ENCODE measurements at places on chromosomes 3 and 15.

GRCh38 chr3:94162700-94163099, 99.8 kb downstream of the NSUN3 start:
- DNase-seq: no peak

GRCh38 chr3:291028-291427, 94.5 kb downstream of the CHL1 start:
- DNase-seq: no peak

GRCh38 chr3:163547014-163547685, 1531.1 kb downstream of the SI start:
- DNase-seq: no peak

GRCh38 chr15:78323693-78324092, 16.5 kb upstream of the CRABP1 start:
- DNase-seq: no peak

GRCh38 chr3:12178091-12178820, 19.5 kb upstream of the TIMP4 start:
- DNase-seq: no peak

DNA sequence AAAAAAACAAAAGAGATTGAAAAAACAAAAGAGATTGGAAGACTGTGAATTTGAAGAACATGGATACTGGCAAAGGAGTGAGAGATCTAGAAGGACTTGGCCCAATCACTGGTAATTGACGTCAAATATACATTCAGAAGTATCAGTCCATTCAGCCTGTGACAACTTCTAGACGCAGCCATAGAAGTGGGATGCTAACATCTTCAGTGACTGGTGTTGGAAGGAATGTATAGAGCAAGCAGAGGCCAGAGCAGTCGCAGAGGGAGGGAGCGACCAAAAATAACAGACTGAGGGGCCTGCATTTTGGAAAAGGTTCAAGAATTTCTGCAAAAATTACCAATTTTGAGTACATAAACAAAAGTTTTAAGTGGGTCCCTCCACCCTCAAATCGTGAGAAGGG, 473.3 kb downstream of the CADM2 start:
- no peak for DNase-seq

- no peak for DNase-seq
Observed at GRCh38 chr3:79361748-79362378, 405.9 kb downstream of the ROBO1 start.

GRCh38 chr3:26452363-26452762, 170.2 kb upstream of the LRRC3B start:
- no peak for DNase-seq

DNA sequence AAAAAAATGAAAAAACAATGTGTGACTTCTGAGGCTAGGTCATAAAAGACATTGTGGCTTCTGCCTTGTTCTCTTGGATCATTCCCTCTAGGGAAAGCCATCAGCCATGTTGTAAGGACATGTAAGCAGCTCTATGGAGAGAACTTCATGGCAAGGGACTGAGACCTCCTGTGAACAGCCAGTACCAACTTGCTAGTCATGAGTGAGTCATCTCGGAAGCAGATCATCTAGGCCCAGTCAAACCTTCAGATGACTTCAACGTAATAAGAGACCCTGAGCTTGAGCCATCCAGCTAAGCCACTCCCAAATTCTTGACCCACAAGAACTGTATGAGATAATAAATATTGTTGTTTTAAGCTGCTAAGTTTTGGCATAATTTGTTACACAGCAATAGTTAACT, 4.9 kb downstream of the MON1A start:
- DNase-seq: no peak

DNA sequence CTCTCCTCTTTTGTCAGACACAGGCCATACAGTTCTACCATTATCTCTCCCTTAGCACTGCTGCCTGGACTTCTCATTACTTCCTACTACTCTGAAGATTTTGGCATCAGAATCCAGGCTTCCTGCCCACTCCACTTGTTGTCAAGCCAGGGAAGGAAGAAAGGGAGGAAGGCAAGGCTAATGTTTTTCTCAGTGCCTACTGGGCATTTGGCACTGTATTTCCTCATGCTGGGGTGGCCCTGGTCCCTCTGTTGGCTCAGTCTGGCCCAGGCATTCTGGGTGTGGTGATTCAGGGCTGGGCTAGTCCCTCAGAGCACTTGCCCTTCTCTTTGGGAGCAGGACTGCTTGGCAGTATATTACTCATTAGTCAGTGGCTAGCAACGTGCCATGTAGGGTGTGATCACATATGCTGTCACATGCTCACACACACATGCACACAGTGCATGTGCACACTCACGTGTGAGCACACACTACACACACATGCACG, 52.9 kb downstream of the BSN start:
- no peak for DNase-seq

DNA sequence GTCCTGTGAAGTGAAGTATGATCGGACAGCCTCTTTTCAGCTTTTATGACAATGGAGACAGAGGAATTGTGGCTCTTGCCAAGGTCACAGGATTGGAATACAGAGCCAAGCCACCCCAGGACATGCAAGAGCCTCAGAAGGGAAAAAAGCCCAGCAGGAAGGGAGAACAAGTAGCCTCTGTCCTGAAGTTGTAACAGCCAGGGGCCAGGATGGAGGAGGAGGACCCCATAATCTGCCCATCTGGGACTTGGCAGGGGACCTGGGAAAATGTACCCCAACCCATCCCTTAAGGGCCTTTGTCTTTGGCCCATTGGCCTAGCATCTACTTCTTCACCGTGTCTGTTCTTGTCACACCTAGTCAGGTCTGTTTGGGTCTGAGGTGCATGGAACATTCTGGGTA, 60.4 kb upstream of the POLG start:
- no peak for DNase-seq

GRCh38 chr15:76636059-76636458, 269.1 kb downstream of the SCAPER start:
- DNase-seq: no peak

GRCh38 chr3:171815973-171816595, 5.8 kb upstream of the PLD1 start:
- DNase-seq: no peak

- DNase-seq: no peak
Observed at GRCh38 chr15:60803059-60803458, 324.1 kb upstream of the ICE2 start.

GRCh38 chr3:13399603-13400002, 20.5 kb downstream of the NUP210 start:
- DNase-seq: no peak

GRCh38 chr3:183968666-183969245, 48.9 kb downstream of the ABCC5 start:
- no peak for DNase-seq

DNA sequence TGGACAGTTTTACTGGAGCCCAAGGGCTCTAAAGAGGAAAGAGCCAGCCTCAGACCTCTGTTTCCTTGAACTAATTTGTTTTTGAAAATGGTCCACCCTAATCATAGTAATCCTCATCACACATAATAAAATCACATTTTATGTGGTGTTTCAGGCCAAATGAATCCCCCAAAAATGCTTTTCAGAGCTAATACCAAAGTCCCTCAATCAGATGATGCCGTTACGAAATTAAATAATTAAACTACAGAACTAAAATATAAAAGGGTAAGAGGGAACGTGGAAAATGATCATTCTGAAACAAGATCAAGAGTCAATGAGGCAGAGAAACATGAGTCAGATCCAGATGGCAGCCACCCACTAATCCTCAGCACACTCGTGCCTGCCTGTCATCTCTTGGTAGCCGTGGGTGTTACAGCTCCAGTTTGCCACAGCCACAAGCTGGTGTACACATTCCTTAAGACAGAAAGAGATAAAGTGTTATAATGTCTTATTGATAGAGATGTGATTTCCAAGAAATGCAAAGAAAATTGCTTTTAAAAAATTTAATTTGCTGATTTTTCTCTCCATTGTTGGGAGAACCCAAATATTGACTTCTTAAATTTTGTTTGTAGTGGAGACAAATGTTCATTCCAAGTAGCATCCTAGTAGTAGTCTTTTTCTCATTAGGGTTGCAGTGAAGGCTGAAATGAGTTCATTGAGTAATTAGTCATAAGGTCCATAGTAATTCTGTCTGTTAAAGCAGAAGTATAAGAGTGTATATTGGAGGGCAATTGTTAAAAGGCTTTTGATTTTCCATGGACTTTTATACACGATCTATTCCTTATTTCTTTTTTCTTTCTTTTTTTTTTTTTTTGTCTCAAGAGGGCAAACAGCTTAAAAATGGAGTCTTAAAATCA, 104.2 kb downstream of the AGBL1 start:
- DNase-seq: no peak

Data from T-helper 22 cell (primary cell).